ENCODE measurements at places on chromosomes 6 and 20. TPM values are rescaled to one million over a fixed set of nuclear protein-coding genes. Genes with fewer than 3 reads are reported as not detected.

- no peaks in the 10 kb centered on the region for H3K4me1 ChIP-seq
- no peak for DNase-seq
- no peak overlapping the region for H3K27ac ChIP-seq
- no peaks in the 10 kb centered on the region for H3K27me3 ChIP-seq
- H3K36me3 ChIP-seq = no peaks in the 10 kb centered on the region
- H3K4me3 ChIP-seq = no peak overlapping the region
Observed at GRCh38 chr20:24547967-24548366, 78.5 kb downstream of the SYNDIG1 start.

The C2 gene
- total RNA-seq = 38.7 TPM

- H3K4me1 ChIP-seq = peaks cover 17% of the 10 kb centered on the region
- no peak overlapping the region for H3K27ac ChIP-seq
- no peak for DNase-seq
- no peaks in the 10 kb centered on the region for H3K27me3 ChIP-seq
- H3K4me3 ChIP-seq = no peak overlapping the region
- H3K36me3 ChIP-seq = no peaks in the 10 kb centered on the region
Observed at GRCh38 chr6:16548121-16548520, 213.1 kb downstream of the ATXN1 start.

- no peaks in the 10 kb centered on the region for H3K36me3 ChIP-seq
- H3K27ac ChIP-seq = peak overlapping the region; percentile 28
- DNase-seq = peak; percentile 28
- H3K4me3 ChIP-seq = peak overlapping the region; percentile 48
Observed at GRCh38 chr6:139490482-139490881, 116.0 kb upstream of the CITED2 start.

The FABP7 gene
- total RNA-seq = not detected

DNA sequence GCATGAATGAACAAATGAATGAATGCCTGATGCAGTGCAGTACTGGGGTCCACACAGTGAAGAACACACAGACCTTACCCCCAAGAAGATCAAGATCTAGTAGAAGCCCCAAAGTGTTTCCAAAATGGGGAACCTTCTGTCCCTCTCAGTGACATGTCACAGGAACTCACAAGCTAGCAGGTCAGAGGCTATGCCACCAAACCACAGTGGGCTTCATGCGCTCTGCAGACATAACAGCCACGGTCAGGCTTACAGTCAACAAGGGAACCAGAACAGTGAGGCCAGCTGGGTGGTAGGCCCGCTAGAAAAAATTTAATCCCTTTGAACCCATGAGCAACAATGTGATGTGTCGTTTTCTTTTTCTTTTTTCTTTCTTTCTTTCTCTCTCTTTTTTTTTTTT is 20.2 kb upstream of the ARFGEF2 start:
- no peak for DNase-seq
- H3K27me3 ChIP-seq = no peaks in the 10 kb centered on the region
- H3K4me3 ChIP-seq = no peak overlapping the region
- H3K27ac ChIP-seq = no peak overlapping the region
- no peaks in the 10 kb centered on the region for H3K4me1 ChIP-seq

- H3K36me3 ChIP-seq = no peaks in the 10 kb centered on the region
- H3K4me3 ChIP-seq = no peak overlapping the region
- no peaks in the 10 kb centered on the region for H3K27me3 ChIP-seq
- H3K4me1 ChIP-seq = no peaks in the 10 kb centered on the region
- no peak for DNase-seq
Observed at GRCh38 chr6:128158496-128158895, 257.6 kb upstream of the THEMIS start.

DNA sequence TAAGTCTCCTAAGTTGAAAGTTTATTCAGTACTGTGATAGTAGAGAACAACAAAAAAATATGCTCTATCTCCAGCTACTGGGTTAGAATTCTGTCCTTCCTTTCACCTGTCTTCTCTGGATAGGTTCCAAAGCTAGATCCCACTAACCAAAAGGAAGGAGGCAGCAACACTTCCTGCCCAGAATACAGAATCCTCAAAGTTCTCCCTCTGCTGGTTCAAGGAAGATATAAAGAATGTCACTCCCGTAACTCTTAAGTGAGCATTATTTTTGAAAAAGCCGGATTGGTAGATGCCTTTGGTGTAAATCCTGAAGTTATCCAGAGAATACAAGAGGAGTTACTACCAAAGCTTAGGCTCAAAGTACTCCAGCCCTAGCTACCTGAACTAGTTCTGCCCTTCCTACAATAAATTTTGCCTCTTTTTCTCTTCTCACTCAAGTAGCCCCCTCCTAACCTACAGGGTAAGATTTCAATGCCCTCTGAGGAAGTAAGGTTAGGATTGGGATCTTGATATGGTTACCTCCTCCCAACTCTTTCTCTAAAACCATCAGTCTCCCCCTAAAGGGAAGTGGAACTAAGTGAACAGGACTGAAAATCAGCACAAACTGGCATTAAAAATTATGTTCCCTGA is 26.0 kb upstream of the CRIP3 start:
- DNase-seq = no peak
- H3K27ac ChIP-seq = no peak overlapping the region
- H3K4me3 ChIP-seq = no peak overlapping the region
- H3K27me3 ChIP-seq = no peaks in the 10 kb centered on the region
- no peaks in the 10 kb centered on the region for H3K4me1 ChIP-seq

The KHDRBS2 gene
- total RNA-seq = 0.76 TPM

DNA sequence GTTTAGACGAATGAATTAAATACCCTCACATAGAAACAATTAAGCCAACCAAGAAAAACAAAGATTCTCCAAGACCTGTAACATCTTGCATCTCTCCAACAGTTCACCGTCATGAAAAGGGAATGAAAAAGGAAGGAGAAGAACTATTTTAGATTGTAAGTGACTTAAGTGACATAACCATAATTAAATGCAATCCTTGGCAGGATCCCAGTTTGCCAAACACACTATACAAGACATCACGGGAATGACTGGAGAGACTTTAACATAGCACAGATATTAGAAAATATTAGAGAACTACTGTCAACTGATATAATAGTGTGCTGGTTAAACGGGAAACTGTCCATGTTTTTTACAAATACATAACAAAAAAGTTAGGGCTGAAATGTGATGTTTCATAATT is 22.2 kb downstream of the EPB41L2 start:
- DNase-seq = no peak
- H3K4me1 ChIP-seq = no peaks in the 10 kb centered on the region
- no peak overlapping the region for H3K4me3 ChIP-seq
- no peaks in the 10 kb centered on the region for H3K27me3 ChIP-seq
- H3K36me3 ChIP-seq = no peaks in the 10 kb centered on the region

DNA sequence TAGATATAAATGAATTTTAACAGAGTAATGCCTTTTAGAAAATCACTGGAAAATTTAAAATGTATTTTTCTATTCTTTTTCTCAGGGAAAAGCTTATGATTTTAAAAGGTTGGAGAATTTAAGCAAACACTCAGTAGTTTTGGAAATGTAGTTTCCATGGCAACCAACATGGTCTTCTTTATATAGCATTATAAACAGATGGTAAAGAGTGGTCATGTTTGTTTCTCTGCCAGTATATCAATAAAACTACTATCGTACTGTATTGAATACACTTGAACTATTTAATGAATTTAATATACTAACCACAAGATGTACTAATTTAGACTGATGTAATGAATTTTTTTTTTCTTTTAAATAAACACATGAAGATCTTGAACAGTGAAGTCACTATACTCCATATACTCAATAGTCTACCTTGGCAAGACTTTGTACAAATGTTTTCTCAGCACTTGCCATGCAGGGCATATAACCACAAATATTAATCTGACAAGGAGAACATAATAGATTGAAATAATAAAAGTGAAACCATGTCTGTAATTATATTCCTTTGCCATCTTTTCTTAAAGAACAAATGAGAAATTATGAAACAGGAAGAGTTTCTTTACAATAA is 105.5 kb downstream of the PDSS2 start:
- DNase-seq = no peak
- no peak overlapping the region for H3K4me3 ChIP-seq
- no peaks in the 10 kb centered on the region for H3K27me3 ChIP-seq

DNA sequence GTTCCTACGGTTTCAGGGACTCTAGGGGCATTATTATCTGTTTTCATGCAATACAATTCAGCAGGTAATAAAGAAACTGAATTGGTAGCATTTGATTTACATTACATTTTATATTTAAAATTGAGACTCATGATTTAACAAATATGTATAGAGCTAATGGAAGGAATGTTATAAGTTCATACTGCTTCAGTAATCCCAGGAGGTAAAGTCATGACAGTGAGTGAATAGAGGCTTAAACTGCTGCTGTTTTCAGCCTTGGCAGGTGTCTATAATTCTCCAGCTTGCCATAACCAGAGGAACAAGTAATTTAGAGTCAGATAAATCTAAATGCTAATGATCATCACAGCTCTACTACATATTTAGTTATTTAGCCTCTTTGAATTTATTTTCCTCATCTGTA is 360.8 kb upstream of the MANEA start:
- no peak for DNase-seq
- H3K27me3 ChIP-seq = no peaks in the 10 kb centered on the region
- H3K4me3 ChIP-seq = no peak overlapping the region
- no peaks in the 10 kb centered on the region for H3K4me1 ChIP-seq
- no peak overlapping the region for H3K27ac ChIP-seq

The SESN1 gene
- 26.0 TPM for total RNA-seq

DNA sequence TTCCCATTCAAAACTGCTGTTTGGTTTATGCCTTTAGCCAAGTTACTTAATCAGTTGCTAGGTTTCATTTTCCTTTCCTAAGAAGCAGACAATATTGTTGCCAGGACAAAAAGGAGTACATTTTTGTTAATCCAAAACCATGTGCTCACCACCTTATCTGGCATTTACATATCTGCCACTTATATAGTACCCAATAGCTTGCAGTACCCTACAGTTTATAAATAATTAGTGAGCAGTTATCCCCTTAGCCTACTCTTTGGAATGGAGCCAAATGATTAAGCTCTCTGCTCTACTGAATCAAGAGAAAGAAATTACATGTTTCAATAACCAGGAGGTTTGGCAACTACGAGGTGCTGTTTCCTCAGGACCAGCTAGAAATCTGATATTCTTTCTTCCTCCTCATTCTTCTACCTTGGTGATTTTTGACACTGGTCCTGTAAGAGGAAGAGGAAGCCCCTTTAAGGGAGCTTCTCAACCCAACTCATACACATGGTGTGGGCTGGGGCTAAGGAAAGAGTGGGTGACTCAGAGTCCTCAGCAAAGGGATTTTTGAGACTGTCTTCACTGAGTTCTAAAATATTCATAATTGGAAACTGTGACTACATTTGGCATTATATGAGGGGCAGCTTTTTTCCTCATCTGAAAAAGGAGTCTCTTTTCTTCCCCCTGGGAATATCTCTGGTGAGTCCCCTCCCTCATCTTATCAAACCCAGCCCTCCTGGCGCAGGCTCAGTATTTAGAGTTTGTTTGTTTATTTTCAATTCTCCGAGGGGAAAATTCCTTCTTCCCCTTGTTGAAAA is 1.5 kb downstream of the ZNFX1 start:
- H3K36me3 ChIP-seq = peaks cover 19% of the 10 kb centered on the region
- peak overlapping the region; percentile 18 for H3K4me3 ChIP-seq
- DNase-seq = no peak
